NCI-H1417 treated with DMSO at 0.1 percent for 48 hours (cell line): ENCODE measurements at places on chromosomes 2 and 18.

- DNase-seq, result no peak
Observed at GRCh38 chr18:21636769-21637168, 24.7 kb downstream of the SNRPD1 start.

DNA sequence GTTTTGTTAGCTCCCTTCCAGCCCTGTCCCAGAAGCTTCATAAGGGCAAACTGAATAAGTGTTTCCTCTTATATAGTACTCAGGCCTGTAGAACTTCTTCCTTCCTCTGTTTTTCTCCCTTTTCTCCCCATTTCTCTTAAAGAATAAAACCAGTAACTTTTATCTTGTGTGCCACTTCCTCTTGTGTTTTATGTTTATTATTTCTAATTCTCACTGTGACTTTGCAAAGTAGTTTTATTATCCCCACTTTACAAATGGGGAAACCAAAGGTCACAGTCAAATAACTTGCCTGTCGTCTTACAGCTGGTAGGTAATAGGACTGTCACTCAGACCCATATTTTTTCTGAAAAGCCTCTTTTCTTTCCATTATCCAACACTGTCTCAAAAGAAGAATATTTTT lies 42.4 kb downstream of the RBBP8 start:
- DNase-seq, result no peak

- DNase-seq, result no peak
Observed at GRCh38 chr2:98455494-98455976, 10.9 kb downstream of the INPP4A start.

DNA sequence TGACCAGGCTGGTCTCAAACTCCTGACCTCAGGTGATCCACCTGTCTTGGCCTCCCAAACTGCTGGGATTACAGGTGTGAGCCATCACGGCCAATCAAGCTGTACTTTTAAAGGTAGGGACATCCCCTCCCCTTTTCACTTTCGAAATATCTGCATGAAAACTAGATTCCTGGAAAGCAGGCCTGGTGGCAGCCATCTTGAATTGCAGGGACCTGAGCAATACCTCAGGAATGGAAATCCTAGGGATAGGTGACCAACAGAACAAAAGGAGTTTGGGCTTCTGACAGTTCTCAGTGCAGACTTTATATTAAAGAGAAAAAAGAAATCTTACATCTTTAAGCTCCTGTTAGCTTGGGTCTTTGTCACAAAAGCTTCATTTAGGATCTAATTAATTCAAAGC lies 62.6 kb downstream of the KLF7 start:
- DNase-seq, result no peak
